LHCN-M2 (cell line): ENCODE measurements at places on chromosomes 13 and 19.

DNA sequence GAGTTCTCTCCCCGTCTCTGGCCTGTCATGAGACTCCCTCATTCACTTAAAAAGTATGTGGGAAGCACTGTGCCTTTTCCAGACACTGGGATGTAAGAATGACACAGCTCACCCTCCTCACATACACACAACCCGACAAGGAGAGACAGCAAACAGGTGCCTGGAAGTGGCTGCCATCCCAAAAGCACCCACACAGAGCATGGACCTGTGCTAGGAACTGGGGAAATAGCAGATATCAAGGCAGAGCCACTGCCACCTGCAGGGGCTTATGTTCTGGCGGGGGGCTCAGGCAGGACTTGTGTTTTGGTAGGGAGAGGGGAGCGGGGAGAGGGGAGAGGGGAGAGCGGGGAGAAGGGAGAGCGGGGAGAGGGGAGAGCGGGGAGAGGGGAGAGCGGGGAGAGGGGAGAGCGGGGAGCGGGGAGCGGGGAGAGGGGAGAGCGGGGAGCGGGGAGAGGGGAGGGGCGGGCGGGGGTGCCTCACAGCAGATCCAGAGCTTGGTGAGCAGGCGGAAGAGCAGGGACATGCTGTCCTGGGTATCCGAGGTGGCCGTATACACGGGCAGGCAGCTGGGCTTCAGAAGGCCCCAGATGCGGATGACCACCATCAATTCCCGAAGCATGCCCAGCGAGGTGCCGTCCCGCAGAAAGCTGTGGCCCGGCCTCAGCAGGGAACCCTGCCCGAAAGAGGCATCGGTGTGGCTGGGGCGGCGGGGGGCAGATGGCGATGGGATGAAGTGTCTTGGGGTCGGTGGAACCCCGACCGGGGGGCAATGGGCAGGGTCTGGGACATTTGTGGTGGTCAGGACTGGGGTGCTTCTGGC, 12.2 kb downstream of the CFD start:
- no peak for DNase-seq

DNA sequence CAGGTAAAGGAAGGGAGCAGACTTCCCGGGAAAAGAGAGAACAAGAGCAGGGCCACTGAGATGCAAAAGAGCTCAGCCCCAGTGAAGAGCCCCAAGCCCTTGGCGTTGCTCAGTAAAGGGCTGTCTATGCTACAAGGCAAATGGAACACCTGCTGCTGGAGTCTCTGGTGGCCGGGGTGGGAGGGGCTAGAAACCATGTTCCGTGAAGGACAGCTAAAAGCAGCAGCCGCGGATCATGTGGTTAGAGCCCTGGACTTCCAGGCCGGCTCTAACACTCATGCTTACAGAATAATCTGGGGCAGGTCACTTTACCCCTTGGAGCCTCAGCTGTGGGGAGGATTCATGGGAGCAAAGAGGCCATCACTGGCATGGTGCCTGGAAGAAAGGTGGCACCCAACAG, 17.8 kb downstream of the POU2F2 start:
- peak; percentile 73 for DNase-seq

GRCh38 chr13:32426191-32426989, 1.5 kb downstream of the N4BP2L1 start:
- no peak for DNase-seq

- no peak for DNase-seq
Observed at GRCh38 chr13:63607153-63607552, 2191.5 kb upstream of the PCDH20 start.

- DNase-seq = no peak
Observed at GRCh38 chr13:74569251-74569650, 435.0 kb upstream of the KLF12 start.
